Fibroblast of skin of abdomen (primary cell): ENCODE measurements at places on chromosomes 4 and X.

DNA sequence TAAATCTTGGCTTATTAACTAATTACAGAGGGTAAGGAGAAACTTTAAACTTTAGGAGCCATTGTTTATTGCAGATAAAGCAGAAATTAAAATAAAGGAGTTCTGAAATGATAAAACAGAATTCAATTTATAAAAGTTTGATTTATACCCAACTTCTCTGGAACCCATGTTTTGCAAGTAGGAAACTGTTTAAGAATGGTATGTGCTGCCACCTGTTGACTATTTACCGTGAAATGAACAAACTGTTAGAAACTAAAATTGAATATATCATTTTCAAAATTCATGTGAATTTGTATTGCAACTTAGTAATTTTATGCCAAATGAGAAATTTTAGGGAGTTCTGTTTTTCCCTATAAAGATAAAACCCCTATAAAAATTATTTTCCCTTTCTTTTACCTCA lies 11.0 kb upstream of the TBC1D8B start:
- no peak for DNase-seq

- no peak for DNase-seq
These were observed 2.0 kb downstream of the DIPK2B start for GRCh38 chrX:45198706-45199105.

DNA sequence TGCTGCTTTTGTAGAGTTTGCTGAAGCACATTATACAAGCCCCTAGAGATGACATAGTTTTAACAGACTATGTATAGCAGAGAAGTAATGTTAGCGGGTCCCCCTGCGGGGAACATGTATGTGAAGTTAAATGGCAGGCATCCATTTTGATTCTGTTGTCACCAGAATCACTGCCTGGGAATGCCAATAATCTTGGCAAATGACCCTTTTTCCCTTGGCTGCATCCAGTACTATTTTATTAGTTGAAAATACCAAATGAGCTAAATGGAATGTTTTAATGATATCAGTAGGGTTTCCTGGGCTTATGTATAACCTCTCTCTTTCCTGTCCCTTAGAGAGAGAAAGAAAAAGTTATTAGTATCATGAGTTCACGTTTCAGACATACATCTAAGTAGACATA lies 93.6 kb downstream of the LIMCH1 start:
- DNase-seq, result peak; percentile 10

GRCh38 chr4:98638661-98639060 lies 19.8 kb downstream of the TSPAN5 start:
- no peak for DNase-seq

DNA sequence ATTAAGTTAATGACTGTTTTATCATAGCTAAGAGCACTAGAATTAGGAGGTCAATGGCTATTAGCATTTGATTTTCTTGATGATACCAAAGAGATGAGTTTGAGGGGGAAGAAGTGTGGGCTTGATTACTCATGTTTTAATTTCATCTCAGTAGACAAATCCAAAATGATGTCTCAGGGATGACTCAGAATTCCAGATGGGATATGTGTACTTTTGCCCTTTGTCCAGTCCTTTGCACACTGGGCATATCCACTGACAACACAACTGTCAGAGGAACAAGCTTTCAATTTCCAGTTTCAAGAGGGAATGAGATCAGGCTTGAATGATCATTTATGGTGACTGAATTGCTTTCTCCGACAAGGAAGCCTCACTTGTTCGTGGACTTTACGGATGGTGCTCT lies 325.3 kb upstream of the FTHL17 start:
- peak; percentile 66 for DNase-seq

- no peak for DNase-seq
These were observed 134.1 kb upstream of the MAMLD1 start for GRCh38 chrX:150229030-150229429.
